ENCODE measurements at places on chromosomes 11 and 22.
A peak's percentile ranks its signal among the peaks of the same experiment; 100 is the strongest.

DNA sequence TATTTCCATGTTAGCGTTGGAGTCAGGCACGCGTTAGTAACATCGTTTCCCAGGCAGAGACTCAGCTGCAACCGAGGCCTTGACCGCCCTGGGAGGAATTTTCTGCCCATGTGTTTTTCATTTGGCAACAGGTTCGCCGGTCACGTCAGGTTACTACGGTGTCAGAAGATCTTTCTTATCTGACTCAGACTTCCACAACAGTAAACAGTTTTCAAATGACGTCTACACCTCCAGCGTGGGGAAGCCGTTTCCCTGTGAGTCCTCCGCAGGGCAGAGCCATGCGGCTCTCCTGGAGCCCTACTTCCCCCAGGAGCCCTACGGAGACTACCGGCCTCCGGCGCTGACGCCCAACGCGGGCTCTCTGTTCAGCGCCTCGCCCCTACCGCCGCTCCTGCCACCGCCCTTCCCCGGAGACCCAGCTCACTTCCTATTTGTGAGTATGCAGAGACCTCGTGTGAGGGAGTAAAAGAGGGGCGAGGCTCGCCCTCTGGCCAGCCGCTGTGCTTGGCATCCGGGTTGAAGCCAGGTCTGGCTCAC lies 14.3 kb upstream of the POU2AF3 start:
- DNase-seq, result no peak

DNA sequence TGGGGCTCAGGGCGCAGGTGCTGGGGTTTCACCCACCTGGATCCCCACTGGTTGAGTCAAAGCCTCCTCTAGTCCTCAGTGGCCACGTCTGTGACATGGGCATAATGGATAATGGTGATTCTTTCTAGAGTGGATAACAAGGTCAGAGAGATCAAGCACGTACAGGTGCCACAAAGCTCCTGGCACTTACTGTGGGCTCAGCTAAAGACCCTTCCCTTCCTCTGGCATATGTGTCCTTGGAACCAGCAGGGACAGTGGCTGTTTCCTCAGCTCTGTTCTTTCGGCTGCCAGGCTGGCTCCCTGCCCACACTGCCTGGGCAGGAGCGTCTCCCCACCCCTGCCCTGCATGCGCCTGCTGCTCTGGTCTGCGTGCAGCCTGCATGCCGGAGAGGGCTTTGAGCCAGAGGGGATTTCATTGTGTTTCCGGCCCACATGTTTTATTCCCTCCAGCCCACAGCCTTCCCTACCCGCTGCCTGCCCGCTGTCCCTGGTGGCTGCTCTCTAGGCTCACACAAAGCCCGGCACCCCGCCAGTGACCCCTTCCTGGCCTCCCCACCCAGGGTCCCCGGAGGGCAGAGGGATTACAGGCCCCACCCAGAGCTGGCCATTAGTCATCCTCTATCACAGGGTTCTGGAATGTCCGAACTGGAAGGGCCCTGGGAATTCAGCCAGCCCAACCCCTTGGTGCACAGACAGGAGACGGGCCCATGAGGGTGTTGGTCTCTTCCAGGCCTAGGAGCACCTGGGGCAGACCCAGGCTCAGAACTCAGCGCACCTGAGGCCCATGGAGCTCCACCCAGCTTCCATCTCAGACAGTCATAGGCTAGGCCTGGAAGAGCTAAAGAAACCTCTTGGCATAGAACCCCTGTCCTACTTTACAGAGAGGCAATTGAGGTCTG lies 55.3 kb upstream of the GCAT start:
- DNase-seq, result peak; percentile 6

- DNase-seq, result no peak
Observed at GRCh38 chr11:111417011-111417765, 38.1 kb upstream of the POU2AF1 start.

GRCh38 chr11:134062265-134063123 lies 6.4 kb upstream of the JAM3 start:
- no peak for DNase-seq

DNA sequence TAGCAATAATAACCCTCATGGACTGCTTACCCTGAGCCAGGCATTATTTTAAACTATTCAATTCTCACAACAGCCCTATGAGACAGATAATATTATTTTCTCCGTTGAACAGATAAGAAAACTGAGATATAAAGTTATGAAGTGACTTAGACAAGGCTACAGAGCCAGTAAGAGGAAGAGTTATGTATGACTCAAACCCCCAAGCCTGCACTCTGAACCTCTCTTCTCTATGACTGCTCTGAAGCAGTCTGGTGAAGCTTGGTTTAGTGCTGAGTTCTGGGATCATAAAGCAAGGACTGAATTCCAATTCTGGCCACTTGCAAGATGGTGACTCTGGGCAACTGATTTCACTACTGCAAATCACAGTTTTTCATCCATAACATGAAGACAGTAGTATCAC lies 34.5 kb downstream of the TNKS1BP1 start:
- DNase-seq, result no peak

DNA sequence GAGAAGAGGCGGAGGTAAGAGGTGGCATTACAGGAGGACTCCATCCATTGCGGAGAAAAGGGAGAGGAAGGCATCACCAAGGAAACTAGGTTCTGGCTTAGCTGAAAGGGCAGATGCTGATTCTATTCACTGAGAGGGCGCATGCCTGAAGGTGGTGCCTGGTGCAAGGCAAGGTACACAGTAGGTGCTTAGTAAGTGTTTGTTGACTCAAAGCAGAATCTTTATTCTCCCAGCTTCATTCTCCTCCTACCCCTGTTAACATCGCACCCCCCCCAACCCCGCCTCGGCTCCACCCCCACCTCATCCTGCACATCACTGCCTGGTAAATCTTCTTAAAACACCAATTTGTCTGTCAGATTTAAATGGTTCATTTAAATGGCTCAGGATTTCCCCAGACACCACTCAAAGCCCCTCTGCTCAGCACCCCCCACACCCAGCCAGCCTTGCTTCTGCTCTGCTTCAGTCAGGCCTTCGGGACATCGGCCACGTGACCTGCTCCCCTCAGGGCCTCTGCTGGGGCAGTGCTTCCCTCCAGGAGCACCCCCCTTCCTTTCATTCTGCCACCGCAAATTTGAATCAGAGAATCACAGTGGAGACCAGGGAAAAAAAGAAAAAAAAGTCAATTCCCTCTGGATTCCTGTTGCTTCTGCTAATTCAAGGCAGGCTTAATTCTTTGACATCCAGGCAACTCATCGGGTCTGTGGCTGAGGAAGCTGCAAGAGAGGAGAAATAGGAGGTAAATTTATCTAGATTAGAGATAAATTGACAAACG lies 17.8 kb upstream of the RCN1 start:
- DNase-seq, result no peak

DNA sequence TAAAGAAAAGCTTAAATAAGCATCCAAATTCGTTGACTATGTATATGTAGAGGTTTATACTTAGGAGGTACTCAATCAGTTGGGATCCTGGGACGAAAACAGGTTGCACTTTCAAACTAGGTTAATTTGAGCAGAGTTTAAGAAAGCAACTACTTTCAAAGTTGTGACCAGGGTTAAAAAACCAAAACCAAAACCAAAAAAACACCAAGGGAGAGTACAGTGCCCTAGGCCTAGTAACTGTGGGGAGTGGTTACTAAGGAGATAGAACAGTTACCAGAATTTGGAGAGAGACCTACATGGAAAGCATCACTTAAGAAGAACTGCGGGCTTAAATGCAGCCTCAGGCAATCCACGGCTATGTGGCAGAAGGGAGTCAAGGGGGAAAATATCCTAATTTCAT lies 148.3 kb downstream of the JRKL start:
- no peak for DNase-seq

- DNase-seq, result no peak
Observed at GRCh38 chr11:130769782-130770535, 146.3 kb downstream of the SNX19 start.

DNA sequence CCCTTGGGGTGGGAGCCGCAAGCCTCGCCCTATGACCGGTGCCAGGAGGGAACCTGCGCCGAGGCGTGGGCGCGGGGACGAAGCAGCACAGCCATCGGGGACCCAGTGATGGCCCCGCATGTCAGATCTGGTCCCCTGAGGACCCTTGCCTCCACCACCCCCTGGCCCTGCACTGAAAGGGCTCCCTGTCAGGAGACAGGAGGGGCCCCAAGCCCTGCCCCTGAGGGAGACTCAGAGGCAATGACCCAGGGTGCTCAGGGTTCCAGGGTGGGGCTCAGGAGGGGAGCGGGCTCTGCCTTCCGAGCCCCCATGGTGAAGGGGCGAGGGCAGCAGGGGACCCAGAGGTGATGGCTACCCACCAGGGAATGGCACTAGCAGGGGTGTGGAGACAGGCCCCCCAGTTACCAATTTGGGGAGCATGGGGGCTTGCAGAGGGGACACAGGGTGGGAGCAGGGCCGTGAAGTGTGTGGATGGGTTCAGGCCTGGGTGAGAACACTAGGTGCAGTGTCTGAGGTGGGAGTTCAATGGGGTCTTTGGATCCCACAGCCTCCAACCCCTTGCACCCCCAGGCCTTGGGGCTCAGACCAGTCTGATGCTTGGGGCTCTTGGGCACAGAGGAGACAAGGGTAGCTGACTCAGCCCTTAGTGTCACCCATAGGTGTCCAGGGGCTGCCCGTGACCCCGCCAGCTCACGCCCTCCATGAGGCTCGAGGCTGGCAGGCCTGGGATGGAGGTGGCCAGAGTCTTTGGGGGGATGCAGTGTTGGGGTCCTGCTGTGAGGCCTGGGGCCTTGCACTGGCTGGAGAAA lies 499 bp downstream of the LRRC56 start:
- no peak for DNase-seq

GRCh38 chr11:33646629-33647028 lies 54.0 kb downstream of the C11orf91 start:
- DNase-seq, result no peak

GRCh38 chr11:25927411-25927953 lies 404.4 kb upstream of the ANO3 start:
- DNase-seq, result no peak

DNA sequence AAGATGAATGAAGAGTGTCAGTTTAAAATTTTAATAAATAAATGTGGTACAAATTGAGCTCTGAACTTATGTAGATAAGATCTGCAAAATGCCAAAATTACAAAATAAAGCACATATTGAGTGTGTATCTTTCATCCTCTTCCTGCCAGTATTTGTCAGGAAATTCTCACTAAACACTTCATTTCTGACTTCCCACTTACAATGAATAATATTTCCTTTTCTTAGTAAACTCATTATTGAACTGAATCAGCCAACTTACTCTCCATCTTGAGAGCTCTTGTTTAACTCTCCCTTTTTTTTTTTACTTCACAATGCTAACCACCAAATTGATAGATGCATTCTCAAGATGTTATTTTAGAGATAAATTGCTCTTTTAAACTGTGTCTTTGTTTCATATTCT lies 1230.2 kb downstream of the JRKL start:
- DNase-seq, result no peak

- no peak for DNase-seq
Observed at GRCh38 chr22:43407591-43407990, 4.2 kb upstream of the MPPED1 start.

GRCh38 chr11:21806947-21807346 lies 385.9 kb upstream of the ANO5 start:
- no peak for DNase-seq

DNA sequence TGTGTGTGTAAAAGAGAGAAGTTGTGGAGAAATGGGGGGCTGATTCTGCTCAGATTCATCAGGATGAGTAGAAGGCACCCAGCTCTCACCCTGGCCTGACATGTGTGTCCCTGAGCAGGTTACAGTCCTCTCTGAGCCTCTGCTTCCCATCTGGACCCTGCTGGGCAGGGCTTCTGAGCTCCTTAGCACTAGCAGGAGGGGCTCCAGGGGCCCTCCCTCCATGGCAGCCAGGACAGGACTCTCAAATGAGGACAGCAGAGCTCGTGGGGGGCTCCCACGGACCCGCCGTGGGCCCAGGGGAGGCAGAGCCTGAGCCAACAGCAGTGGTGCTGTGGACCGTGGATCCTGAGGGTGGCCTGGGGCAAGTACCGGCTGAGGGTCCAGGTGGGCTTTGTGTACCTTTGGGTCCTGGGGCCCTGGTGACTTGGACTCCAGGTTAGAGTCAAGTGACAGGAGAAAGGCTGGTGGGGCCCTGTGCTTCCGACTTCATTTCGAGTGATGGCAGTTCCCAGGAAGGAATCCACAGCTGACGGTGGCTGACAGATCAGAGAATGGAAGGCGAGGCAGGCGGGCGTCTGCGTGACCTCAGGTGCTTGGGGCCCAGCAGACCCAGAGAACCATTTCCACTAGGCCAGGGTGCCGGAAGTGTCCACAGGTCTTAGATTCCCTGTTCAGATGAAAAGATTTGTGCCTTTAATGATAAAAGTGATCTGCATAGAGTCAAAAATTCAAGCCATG lies 21.9 kb downstream of the NEAT1 start:
- no peak for DNase-seq

GRCh38 chr11:130583801-130584211 lies 135.4 kb downstream of the ADAMTS15 start:
- DNase-seq, result peak; percentile 73

- DNase-seq, result no peak
Observed at GRCh38 chr22:25212337-25212736, 7.1 kb upstream of the CRYBB2 start.

DNA sequence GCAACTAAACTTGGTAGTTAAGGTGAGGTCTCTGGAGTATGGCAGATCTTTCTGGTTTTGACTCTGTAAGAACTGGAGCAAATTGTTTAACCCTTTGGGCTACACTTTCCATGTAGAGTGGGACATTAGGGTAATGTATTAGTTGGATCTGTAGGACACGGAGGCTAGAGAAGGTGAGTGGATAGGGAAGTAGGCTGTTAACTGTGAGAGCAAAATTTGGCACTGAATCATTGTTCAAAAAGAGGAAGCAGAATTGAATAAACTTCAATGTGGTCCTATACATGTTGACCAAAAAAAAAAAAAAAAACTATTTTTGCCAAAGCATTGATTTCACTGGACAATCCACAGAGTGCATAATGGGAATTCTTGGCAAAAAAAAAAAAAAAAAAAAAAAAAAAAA lies 370.2 kb upstream of the CHORDC1 start:
- DNase-seq, result no peak

DNA sequence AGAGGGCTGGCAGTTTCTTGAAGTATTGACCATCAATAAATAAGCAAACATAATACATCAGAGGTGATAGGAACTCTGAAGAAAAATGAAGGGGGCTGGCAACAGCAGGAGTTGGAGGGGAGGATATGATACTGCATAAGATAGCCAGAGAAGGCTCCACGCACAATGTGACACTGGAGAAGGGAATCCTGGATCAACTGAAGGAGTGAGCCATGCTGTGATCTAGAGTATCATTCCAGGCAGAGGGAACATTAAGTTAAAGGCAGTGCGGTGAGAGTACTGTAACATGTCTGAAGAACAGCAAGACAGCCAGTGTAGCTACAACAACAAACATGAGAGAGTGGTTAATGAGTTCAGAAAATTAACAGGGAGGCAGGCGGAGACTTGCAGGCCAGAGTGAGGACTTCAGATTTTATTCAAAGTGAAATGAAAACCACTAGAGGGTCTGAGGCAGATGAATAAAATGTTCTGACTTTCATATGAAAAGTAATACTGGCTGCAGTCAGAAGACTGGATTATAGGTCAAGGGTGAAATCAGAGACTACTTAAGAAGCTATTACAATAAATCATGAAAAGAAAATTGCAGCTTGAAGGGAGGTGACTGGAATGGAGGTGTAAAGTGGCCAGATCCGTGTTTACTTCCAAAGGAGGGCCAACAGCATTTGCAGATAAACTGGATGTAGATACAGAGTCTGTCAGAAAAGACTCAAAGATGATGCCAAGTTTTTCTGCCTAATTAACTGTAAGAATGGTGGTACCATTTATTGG lies 49.4 kb downstream of the RRAS2 start:
- DNase-seq, result no peak

Data from hypothalamus (tissue), 51 donors.